ENCODE measurements at places on chromosomes 7 and 10.

GRCh38 chr10:133263674-133264073 lies 13.0 kb downstream of the ADAM8 start:
- no peak for DNase-seq

GRCh38 chr10:35447693-35448407 lies 111.5 kb downstream of the CCNY start:
- DNase-seq, result no peak

DNA sequence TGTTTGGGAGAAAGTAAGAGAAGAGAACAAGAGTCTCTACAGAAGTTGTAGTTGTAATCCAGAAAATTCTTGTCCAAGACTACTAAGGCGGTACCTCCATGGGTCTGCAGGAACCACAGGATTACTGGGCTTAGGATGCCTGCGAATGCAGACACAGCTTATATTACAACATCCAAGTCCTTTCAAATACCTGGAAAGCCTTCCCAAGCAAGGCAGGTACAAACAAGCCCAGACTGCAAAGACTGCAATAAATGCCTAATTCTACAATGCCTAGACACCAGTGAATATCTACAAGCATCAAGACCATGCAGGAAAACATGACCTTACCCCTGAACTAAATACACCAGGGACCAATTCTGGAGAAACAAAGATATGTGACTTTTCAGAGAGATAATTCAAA lies 178.2 kb downstream of the ARL4A start:
- no peak for DNase-seq

DNA sequence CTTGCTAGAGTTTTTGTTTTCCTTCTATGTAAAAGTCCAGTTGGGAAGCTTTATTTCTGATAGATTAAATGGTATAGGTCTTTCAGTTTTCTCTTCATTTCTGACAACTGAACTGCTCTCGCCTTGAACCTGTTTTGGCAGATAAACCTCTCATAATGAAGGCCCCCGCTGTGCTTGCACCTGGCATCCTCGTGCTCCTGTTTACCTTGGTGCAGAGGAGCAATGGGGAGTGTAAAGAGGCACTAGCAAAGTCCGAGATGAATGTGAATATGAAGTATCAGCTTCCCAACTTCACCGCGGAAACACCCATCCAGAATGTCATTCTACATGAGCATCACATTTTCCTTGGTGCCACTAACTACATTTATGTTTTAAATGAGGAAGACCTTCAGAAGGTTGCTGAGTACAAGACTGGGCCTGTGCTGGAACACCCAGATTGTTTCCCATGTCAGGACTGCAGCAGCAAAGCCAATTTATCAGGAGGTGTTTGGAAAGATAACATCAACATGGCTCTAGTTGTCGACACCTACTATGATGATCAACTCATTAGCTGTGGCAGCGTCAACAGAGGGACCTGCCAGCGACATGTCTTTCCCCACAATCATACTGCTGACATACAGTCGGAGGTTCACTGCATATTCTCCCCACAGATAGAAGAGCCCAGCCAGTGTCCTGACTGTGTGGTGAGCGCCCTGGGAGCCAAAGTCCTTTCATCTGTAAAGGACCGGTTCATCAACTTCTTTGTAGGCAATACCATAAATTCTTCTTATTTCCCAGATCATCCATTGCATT lies 27.1 kb downstream of the MET start:
- no peak for DNase-seq

- DNase-seq, result no peak
Measured at GRCh38 chr10:49385939-49386922, 9.7 kb downstream of the DRGX start.

DNA sequence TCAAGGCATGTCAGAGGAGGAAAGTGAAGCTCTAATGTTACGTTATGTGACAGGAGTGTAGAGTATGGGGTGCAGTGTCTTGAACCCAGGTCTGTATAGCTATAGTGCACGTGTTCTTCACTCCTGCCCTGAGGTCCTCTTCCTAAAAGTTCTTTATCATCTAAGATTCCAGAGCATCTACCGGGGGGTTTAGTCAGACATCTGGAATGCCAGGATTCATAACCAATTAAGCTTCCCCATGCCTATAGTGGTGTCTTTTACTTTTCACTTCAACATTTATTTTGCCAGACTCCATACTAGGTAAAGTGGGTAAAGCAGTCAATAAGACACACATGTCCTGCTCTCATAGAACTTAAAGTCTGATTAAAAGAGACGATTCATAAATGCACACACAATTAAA lies 22.4 kb downstream of the PPP1R3C start:
- no peak for DNase-seq

Data from ecto neural progenitor cell (in vitro differentiated cells).